ENCODE measurements at places on chromosomes 1 and 21.

DNA sequence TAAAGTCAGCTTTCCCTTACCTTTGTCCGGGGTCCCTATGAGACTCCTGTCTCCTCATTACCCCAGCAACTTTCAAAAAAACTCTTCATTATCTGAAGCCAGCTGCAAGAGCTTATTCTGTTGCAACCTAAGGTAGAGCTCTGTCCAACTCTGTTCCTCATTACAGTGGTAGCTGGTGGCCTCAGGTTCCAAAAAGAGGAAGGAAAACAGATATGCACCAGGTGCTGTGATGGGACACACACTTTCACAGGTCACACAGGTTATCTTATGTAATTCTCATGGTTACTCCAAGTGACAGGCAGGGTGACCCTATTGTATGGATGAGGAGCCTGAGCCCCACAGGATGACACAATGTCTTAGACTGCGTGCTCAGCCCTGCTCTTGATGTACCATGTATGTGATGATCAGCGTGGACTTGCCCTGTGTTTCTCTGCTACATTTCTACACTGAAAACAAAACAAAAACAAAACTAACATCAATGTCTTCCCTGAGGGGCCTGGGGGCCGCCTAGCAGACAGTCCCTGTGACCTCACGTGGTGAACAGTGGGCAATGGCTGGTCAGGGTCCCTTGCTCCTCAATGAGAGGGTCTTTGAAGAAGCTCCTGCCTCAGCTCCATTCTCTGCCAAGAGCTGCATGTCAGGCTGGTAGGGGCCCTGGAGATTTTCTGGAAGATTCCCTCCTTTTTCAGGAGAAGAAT is 9.7 kb upstream of the TENT5C start:
- DNase-seq: no peak

GRCh38 chr1:31795096-31795675 is 20.6 kb downstream of the SPOCD1 start:
- DNase-seq: no peak

DNA sequence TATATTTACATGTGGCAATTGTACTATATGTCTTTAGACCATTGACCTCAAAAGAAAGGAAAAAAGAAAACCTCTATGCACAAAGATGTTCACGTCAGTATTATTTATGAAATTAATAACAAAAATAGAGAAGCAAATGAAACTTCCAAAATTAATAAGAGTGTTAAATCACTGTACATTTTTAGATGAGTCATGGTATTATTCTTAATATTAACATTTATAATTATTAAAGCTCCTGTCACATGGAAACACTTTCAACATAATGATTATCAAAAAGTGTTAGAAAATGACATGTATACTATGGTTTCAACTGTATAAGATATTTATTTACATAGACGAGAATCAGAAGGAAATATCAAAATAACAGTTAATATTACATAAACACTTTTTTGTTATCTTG is 324.9 kb upstream of the RUNX1 start:
- DNase-seq: no peak

DNA sequence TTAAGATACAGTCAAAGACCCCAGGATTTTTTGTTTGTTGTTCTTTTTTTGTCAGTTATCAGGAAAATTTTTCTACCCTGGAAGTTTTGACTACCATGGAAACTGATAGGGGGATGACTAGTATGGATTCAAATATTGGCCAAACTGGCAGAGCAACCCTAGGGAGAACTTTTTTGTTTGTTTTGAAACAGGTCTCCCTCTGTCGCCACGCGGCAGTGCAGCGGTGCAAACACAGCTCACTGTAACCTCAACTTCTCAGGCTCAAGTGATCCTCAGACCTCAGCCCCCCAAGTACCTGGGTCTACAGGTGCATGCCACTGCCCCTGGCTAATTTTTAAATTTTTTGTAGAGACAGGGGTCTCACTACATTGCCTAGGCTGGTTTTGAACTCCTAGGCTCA is 46.6 kb downstream of the TOR3A start:
- no peak for DNase-seq

DNA sequence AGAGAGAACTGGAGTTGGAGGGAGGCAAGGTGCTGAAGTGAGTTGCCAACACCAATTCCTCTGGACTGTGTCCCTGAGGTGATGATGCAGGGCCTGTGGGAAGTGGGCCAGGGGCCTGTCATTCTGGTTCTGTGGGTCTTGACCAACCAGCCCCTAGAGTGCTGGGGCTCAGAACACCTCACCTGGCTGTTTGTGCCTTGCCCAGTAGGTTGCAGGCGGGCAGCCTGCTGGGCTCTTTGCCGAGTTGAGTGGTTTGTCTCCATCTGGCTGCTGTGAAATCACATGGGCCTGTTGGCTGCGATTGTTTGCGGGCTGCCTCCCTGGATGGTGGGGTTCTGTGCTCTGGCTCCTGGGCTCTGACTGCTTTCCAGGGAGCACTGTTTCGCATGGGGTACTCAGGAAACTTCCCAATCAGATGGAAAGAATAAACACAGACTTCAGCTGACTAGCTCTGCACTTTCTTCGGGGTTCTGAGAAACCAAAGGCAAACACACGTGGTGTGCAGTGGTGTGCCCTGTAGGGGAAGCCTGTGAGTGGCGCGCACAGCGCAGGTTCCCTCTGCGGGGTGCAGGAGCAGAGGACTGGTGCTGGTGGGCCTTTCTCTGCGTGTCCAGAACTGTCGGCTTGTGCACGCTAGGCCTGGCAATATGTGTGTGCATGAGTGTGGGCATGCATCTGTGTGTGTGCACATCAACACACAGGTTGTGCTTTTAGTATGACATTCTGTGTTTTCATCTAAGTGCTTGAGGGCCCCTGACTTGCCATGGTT is 95.1 kb downstream of the RHOU start:
- no peak for DNase-seq

GRCh38 chr21:44262338-44263056 is 800 bp upstream of the DNMT3L start:
- no peak for DNase-seq

DNA sequence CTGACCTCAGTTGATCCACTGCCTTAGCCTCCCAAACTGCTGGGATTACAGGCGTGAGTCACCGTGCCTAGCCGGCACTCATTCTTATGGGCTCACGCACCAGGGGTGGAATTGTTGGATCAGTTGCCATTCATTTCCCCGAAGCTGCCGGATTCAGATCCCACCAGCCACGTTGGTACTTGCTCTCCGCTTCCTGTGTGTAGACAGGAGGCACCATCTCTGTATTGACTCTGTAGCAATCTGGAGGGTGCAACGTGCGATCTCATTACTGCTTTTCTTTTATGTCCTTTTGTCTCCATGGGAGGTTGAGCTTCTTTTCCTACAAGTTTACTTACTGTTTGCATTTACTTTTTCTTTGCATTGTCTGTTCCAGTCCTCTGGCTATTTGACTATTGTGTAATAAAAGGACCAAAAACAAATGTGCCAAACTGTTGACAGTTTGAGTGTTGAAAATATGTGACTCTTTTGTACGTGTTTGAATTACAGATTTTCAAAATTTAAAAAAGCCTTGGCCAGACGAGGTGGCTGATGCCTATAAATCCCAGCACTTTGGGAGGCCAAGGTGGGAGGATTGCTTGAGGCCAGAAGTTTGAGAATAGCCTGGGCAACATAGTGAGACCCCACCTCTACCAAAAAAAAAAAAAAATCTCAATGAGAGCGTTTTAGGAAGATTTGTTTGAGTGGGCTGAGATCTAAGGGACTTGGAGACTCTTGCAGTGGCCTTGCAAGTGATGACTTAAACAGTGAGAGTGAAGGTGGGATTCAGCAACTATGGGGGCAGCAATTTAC is 39.1 kb downstream of the SPSB1 start:
- DNase-seq: no peak

DNA sequence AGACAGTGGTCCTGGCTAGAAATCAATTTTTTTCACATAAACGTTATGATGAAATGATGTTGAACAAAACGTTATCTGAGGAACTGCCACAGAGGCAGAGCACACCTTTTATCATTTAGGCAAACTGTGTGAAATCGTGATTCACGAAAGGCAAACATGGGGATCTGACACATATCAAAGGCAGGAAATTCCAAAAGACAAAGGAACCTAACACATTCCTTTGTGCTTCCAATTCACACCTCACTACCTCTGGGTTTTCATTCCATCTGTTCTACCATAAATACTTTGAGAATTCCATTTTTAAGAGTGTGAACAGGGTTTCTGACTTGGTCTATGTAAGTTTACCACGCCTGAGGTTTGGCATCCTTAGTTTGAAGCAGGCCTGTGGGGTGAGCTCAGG is 119.5 kb upstream of the KRTAP19-8 start:
- no peak for DNase-seq

Data from HuH-7.5 (cell line).